Stimulated activated CD4-positive, alpha-beta T cell treated with anti-CD3 and anti-CD28 coated beads, Interleukin-1b, Interleukin-23, amount 100 ng/mL, for 24 hours (primary cell): ENCODE measurements at places on chromosomes 2 and 18.

- DNase-seq: no peak
These were observed 35.4 kb upstream of the PGAP1 start for GRCh38 chr2:196961889-196962288.

- no peak for DNase-seq
These were observed 13.2 kb upstream of the ARMC9 start for GRCh38 chr2:231185050-231185725.

DNA sequence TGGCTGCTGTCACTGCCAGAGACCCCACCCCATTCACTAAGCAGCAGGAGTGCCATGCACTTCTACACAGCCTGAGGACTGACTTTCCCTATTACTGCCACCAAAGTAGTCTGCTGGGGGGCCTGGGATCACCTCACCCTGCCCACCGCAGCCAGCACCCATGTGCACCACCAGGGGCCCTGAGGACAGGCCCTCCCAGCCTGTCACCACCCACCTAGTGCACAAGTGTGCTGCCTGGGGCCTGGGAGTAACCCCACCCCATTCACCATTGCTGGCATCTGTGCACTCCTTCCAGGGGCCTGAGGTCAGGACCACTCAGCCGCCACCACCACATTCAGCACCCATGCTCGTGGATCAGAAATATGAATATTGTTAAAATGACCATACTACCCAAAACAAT lies 247.8 kb upstream of the NCKAP5 start:
- DNase-seq: no peak

- no peak for DNase-seq
These were observed 1539.8 kb upstream of the PIK3C3 start for GRCh38 chr18:40415176-40415791.

DNA sequence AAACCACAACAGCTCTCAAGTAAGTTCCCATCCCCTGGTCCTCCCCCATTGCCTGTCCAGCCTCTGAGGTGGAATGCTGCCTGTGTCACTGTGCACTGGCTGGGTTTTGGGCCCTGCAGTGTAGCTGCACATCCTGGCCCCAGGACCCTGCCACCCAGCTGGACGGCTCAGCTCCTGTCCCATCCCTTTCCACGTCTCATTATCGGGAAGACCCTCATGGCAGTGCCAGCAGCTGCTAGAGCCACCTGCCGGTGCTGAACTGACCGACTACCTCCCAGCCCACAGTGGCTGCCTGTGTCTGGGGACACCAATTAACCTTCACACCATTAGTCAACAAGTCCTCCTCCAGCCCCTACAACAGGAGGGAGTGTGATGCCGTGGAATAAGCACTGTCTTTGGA lies 31.9 kb downstream of the ADCY3 start:
- no peak for DNase-seq

DNA sequence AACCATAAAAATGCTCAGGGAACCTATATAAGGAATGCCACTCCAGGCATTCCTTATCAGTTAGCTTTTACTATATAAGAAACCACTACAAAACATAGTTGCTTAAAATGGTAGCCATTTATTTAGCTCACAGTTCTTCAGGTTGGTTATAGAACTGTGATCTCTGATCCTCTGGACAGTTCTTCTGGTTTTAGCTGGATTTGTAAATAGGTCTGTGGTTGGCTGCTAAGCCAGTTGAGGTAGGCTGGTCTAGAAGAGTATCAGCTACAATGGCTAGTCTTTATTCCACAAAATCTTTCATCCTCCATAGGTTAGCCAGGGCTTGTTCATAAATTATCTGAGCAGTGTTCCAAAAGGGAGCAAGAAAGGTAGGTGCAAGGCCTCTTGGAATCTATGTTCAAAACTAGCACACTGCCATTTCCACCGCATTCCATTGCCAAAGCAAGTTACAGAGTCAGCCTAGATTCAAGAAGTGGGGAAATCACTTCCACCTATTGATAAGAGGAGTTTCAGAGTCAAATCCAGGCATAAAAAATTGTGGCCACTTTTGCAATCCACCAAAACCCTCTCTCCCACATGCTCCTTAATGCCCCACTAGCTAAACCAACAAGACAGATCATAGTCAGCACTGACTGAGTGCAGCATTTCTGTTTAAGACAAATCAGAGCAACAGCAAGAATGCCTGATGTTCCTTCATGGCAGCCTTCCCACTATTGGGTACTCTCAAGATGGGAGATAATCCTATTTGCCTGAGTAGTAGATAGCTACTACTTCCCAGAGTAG lies 146.4 kb downstream of the IRS1 start:
- DNase-seq: no peak

- no peak for DNase-seq
These were observed 241.0 kb downstream of the FSIP2 start for GRCh38 chr2:185979546-185980071.

DNA sequence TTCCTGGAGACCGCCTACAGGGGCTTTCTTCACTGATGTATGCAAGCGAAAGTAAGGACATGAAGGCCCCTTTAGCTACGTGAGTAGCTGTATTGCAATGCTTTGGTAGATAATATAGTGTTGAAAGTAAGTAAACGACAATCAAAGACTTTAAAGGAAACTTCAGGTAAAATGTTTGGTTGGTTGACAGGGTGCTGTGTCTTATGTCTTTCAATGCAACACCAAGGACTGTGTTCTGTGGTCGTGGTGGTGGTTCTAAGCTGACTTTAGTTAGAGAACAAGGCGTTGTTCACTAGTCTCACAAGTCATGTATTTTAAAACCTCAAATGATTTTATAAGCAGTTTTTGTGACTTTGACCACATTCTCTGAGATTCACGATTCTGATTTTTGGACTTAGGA lies 58.0 kb upstream of the CABYR start:
- no peak for DNase-seq
